CD4-positive, alpha-beta memory T cell (primary cell): ENCODE measurements at places on chromosomes 1 and 21. TPM values are rescaled to one million over a fixed set of nuclear protein-coding genes. Genes with fewer than 3 reads are reported as not detected.

DNA sequence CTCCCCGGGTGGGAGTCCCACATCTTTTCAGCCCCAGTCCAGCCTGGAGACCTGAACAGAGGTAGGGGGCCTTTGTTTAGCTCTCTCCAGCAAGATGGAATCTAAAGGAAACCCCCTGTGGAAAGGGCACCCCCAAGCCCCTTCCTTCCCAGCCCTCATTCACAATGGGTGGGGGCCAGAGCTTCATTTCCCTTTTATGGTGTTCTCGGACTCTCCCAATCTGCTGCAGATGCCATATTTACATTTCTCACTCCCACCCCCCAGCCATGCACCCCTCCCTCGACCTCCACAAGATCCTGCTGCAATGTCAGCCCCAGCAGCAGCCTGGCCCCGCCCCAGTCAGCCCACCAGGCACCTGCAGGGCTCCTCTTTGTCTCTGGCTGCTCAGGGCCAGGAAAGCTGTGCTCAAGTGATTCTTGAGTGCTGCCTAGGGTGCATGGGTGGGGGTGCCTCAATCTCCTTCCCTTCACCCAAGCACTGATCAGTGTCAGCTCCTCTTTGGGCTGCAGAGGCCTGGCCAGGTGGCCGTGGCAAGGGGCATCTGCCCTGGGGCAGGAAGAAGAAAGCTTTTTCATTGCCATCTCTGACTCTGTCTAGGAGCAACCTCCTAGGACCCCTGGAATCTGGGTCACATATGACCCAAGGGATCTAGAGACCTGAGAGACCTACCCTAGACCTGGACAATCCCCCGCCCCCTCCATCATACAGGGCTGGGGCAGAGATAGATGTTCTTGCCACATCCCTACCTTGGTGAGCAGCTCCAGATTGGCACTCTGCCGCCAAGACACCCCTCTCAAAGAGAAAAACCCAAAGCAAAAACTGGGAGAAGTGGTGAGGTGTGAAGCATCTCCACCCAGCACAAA, 1.7 kb downstream of the KIF21B start:
- no peak for DNase-seq
- no peaks in the 10 kb centered on the region for H3K27me3 ChIP-seq
- no peaks in the 10 kb centered on the region for H3K36me3 ChIP-seq
- H3K4me1 ChIP-seq: peaks cover 85% of the 10 kb centered on the region
- H3K27ac ChIP-seq: peak overlapping the region; percentile 69
- H3K4me3 ChIP-seq: peak overlapping the region; percentile 86

DNA sequence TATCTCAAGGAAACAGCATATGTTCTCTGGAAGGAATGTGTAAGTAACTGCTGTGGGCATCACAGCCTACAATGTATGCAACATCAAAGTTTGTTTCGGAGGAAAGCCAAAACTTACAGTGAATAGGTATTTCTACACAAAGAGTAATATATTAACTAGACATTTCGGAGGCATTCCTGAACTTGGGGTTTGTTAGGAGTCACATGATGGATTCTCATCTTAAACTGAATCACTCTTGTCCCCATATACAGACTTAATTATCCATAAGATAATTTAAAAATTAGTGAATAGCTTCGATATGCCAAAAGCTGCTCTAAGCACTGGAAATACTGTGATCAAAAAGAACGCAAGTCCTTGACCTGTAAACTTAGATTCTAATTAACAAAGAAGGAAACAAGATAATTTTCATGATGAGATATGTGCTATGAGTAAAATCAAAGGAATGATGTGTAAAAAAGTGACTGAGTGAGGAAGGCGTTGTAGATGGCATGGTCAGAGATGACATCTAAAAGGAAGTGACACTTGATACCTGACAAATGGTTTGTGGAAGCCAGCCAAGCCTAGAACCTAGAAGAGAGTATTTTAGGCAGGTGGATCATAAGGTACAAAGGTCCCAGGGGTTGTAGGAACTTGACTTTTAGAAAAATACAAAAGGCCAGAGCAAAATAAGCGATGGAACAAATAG, 273.1 kb downstream of the MRPL39 start:
- H3K27ac ChIP-seq: no peak overlapping the region
- H3K4me1 ChIP-seq: no peaks in the 10 kb centered on the region
- H3K4me3 ChIP-seq: no peak overlapping the region
- no peak for DNase-seq

GRCh38 chr1:104906141-104906540, 1156.4 kb downstream of the AMY1C start:
- no peaks in the 10 kb centered on the region for H3K36me3 ChIP-seq
- H3K4me1 ChIP-seq: no peaks in the 10 kb centered on the region
- no peak for DNase-seq

GRCh38 chr21:33080376-33080775, 10.4 kb downstream of the OLIG1 start:
- no peak overlapping the region for H3K4me3 ChIP-seq
- DNase-seq: no peak
- no peaks in the 10 kb centered on the region for H3K27me3 ChIP-seq
- H3K36me3 ChIP-seq: no peaks in the 10 kb centered on the region
- H3K27ac ChIP-seq: no peak overlapping the region

Gene OLFML2B
- polyA plus RNA-seq: not detected

Gene CYP4Z1
- not detected for polyA plus RNA-seq

Gene FGR
- 0.12 TPM for polyA plus RNA-seq

- no peak overlapping the region for H3K27ac ChIP-seq
- DNase-seq: no peak
- no peaks in the 10 kb centered on the region for H3K4me1 ChIP-seq
- no peaks in the 10 kb centered on the region for H3K36me3 ChIP-seq
Observed at GRCh38 chr1:57222801-57223200, 201.1 kb downstream of the DAB1 start.

- H3K4me3 ChIP-seq: no peak overlapping the region
- H3K27ac ChIP-seq: no peak overlapping the region
- H3K27me3 ChIP-seq: no peaks in the 10 kb centered on the region
- H3K36me3 ChIP-seq: no peaks in the 10 kb centered on the region
- DNase-seq: no peak
- H3K4me1 ChIP-seq: no peaks in the 10 kb centered on the region
Observed at GRCh38 chr1:208557046-208557722, 313.0 kb upstream of the PLXNA2 start.

Gene NLRP3
- 3.4 TPM for polyA plus RNA-seq

- H3K36me3 ChIP-seq: no peaks in the 10 kb centered on the region
- no peak overlapping the region for H3K4me3 ChIP-seq
- no peaks in the 10 kb centered on the region for H3K27me3 ChIP-seq
- H3K27ac ChIP-seq: no peak overlapping the region
Observed at GRCh38 chr1:174167265-174167803, 8.0 kb downstream of the RABGAP1L start.

Gene SMIM11
- polyA plus RNA-seq: 18.5 TPM

DNA sequence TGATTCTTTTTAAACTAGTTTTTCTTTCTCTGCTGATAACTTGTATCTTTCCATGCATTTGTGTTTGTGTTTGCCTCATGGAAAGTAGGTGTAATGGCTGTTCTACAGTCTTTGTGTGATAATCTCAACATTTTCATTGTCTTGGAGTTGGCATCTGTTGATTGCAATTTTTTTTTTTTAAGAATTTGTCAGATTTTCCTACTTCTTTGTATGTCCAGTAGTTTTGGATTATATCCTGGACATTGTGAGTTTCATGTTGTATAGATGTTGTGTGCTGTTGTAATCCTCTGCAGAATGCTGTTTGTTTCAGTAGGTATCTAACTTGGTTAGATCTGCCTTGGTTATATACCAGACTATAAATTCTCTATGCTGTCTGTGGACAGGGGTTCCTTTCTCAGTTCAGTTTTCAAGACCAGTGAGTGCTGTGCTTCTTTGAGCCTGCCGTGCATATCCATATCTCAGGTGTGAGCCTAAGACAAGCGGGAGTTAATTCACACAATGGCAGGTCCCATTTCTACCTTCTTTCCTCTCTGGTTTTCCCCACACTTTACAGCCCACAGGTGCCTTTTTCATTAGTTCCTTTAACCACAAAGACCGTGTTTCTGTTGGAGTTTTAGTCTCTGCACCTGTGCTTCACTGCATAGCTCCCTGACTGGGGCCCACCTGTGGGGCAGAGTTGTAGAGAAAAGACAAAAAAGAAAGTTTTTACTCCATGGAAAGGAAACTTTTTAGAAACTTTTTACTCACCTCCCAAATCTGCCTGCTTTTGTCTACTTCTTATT, 69.9 kb downstream of the ITSN1 start:
- no peak overlapping the region for H3K27ac ChIP-seq
- no peak overlapping the region for H3K4me3 ChIP-seq
- no peaks in the 10 kb centered on the region for H3K36me3 ChIP-seq
- no peaks in the 10 kb centered on the region for H3K27me3 ChIP-seq

DNA sequence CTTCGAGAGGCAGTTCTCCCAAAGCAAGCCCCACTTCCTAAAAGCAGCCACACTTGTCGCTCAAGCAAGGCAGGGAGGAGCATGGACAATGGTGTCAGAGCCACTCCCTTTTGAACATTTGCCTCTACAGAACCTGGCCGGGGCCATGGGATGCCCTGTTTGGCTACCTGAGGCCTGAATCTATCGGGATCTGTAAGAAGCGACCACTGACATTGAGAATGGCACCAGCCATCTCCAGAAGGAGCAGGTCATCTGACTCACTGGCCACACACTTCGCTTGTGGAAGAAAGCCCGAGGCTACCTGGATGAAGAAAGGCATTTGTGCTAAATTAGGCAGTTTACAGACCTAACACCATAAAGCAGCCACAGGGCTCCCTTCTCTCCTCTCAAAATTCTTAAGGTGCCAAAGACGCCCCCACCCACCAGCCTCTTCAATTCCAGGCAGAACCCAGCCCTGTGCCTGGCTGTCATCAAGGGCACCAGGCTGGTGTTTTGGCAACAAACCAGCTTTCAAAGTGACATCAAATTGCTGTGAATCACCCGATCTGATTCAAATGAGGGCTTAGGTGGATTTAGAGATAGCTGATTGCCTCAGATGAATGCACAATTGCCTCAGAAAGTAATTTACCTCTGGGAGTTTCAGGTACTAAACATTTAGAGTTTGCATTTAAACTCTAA, 104.8 kb downstream of the ETS2 start:
- H3K4me1 ChIP-seq: no peaks in the 10 kb centered on the region
- H3K27me3 ChIP-seq: no peaks in the 10 kb centered on the region
- H3K27ac ChIP-seq: no peak overlapping the region
- H3K4me3 ChIP-seq: no peak overlapping the region
- H3K36me3 ChIP-seq: no peaks in the 10 kb centered on the region
- DNase-seq: no peak

DNA sequence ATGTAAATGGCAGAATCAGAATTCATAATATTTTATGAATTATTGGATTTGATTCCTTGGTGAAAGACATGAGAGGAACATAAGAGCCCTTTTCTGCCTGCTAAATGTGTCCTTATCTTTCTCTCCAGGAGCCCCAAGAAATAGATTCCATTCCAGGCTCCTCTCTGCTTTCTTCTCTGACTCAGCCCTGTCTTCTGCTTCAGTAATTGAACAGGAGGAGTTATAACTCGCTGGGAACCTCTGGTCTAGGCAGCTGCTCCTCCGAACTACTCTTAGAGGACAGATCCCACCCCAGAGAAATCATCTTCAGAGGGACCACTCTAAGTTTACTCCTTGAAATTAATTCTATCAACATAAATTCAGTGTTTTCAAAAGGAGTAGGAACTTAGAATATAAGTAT, 78.4 kb downstream of the RGS21 start:
- H3K27ac ChIP-seq: no peak overlapping the region
- H3K36me3 ChIP-seq: no peaks in the 10 kb centered on the region
- DNase-seq: no peak
- no peaks in the 10 kb centered on the region for H3K4me1 ChIP-seq
- H3K4me3 ChIP-seq: no peak overlapping the region

GRCh38 chr1:33443705-33444180, 12.8 kb upstream of the PHC2 start:
- H3K4me3 ChIP-seq: no peak overlapping the region
- H3K27ac ChIP-seq: no peak overlapping the region
- no peak for DNase-seq

- H3K27me3 ChIP-seq: no peaks in the 10 kb centered on the region
- H3K36me3 ChIP-seq: no peaks in the 10 kb centered on the region
- no peak for DNase-seq
- H3K4me1 ChIP-seq: no peaks in the 10 kb centered on the region
Observed at GRCh38 chr1:234532503-234532922, 53.5 kb upstream of the TARBP1 start.
